LoVo (cell line): ENCODE measurements at places on chromosomes 1 and 21.

- no peak for DNase-seq
Measured at GRCh38 chr21:45517249-45518065, 24.8 kb downstream of the SLC19A1 start.

DNA sequence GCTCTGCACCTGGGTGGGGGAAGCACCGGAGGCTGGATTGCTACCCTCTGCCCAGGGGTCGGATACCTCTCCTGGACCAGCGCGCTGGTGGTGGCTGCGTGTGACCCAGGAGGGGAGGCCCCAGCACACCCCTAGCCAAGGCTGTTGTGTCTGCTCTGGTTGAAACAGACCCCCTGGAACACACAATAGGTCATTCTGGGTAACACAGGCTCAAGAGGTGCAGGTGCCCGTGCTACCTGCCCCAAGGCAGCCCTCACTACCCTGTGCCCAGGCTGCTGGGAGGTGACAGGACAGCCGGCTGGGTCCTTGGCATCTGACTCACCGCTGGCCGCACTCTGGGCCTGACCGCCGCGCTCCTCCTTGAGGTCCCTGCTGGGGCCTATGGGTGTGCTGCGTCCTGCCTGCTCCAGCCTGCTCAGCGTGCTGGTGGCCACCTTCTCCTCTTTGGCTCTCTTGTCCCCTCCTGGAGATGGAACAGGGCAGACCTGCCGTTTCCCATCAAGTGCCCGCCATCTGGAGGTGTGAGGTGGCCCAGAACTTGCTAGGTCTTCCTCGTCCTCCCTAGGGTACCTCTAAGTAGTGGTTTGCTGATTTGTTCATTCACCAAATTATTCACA, 30.0 kb downstream of the ZBTB17 start:
- DNase-seq, result no peak

DNA sequence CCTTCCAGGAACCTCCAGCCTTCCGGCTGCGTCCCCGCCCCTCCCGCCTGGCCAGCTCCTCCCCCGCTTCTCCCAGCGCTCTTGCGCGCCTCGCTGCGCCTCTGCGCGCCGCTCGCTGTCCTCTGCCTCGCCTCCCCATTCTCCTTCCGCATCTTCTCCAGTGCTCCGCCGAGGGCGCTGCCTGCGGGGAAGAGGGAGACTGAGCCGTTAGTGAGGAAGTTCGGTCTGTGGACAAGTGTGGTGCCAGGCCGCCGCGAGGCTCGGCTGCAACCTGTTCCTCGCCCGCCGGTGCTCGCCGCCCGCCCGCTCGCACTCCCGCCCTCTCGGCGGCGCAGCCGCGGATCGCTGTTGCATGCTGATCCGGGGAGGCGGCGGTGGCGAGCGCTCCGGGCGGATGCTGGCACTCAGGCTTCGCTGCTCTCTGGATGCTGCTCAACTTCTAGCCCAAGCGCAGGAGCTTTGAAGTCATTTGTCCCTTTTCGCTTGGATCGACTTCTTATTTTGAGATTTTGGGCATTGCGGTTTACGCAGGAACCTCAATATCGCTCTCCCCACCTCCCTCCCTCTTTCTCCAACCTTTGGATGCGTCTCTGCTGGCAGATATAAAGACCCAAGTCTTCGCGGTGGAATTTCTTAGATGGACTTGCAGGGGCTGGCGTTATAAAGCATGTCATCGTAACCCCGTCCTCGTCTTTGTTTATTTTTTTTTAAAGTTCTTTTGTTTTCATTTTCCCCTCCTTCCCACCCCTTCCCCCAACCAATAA, 614 bp upstream of the CACNA1E start:
- no peak for DNase-seq

DNA sequence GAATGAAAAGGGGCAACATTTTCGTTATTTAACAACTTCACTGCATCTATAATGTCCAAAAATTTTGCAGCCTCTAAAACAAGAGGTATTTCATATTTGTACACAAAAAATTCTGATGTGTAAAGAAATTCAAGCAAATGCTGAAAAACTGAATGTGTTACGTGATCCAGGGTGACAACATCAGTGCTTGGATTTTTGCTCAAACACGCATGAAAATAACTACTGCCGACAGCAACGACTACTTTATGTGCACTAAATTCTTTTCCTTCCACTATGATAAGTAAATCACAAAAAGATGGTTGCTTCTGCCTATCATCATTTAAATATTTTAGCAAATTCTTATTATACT, 53.4 kb upstream of the ASPM start:
- DNase-seq, result no peak

- DNase-seq, result no peak
Measured at GRCh38 chr1:186996816-186997215, 168.1 kb downstream of the PLA2G4A start.

DNA sequence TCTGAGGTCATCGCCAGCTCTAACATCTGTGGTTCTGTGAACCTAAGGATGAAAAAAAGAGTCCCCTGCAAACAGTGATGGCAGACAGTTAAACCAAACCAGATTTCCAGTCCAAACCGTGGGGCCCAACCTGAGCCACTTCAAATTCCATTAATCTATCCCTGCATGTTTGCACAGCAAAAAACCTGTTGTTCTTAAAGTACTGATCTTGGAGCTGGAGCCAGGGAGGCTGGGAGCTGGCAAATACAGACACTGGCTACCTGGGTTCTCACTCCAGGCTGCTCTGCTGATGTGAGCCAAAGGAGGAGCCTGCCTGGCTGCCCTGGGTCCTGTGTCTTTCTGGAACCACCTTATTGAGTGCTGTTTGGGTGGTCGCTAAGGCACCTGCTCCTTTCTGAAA, 16.4 kb downstream of the LDLRAD1 start:
- DNase-seq, result no peak

DNA sequence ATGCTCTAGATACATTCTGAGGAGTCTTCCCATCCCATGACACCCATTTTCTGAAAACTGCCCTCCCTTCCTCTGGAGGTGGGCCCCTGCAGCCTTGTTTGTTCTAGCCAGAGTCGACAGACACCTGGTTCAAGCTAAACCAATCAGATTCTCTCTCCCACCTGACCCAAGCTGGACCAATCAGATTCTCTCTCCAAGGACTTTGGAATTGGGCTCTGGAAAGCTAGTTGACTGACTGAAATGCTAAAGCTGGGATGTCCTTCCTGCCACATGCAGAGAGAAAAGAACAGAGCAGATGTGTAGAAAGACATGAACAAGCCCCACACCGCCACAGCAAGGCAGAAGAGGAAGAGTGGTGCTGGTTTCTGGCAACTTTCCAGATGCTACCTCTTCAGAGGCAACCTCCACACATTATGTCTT, 24.6 kb downstream of the ASAP3 start:
- no peak for DNase-seq

DNA sequence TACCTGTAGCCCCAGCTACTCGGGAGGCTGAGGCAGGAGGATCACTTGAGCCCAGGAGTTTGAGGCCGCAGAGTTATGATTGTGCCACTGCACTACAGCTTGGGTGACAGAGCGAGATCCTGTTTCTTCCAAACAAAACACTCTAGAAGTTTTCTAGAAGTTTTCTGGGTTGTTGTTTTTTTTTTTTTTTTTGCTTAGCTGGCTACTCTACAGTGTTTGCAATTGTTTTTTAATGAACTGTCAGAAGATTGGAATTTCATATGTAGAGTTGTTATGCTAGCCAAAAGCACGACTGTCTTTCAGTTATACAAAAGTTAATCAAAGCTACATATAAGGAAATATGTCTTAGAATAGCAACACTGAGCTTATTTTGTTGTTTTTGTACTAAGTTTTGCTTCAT, 30.9 kb upstream of the NEXN start:
- DNase-seq, result no peak

GRCh38 chr1:159055181-159055641, 21.4 kb downstream of the AIM2 start:
- DNase-seq, result no peak

DNA sequence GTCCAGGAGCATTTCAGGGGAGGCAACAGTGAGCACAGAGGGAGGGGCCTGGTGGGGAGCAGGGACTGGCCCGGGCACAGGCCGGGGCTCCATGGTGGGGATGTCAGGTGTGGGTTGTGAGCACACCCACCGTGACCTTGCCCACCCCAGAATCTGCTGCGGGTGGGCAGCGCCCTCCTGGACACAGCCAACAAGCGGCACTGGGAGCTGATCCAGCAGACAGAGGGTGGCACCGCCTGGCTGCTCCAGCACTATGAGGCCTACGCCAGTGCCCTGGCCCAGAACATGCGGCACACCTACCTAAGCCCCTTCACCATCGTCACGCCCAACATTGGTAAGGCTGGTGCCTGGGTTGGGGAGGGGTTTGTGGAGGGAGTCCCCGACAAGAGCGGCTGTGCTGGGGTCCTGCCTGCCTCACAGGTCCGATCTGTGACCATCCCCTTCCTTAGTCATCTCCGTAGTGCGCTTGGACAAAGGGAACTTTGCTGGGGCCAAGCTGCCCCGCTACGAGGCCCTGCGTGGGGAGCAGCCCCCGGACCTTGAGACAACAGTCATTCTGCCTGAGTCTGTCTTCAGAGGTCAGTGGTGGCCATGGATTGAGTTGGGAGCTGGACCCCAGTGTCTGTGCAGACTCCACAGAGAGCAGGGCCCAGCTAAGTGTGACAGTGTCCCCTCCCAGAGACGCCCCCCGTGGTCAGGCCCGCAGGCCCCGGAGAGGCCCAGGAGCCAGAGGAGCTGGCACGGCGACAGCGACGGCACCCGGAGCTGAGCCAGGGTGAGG, 14.3 kb downstream of the PSRC1 start:
- no peak for DNase-seq

DNA sequence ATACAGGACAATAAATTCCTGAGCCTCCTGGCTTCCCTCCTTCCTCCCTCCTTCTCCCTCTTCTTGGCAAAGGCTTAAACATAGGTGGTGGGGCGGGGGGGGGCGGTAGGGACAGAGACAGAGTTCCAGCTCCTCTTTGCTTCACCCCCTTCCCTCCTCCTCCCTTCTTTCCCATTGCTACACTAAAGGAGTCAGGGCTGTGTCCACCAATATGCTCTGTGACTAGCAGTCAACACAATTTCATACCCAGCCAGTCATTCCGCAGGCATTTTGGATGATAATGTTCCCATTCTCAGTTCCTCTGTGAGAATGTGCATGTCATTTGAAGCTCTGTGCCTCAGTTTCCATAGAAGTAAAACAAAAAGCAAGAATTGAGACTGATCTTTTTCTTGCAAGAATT, 1.7 kb downstream of the LMOD1 start:
- DNase-seq, result no peak

DNA sequence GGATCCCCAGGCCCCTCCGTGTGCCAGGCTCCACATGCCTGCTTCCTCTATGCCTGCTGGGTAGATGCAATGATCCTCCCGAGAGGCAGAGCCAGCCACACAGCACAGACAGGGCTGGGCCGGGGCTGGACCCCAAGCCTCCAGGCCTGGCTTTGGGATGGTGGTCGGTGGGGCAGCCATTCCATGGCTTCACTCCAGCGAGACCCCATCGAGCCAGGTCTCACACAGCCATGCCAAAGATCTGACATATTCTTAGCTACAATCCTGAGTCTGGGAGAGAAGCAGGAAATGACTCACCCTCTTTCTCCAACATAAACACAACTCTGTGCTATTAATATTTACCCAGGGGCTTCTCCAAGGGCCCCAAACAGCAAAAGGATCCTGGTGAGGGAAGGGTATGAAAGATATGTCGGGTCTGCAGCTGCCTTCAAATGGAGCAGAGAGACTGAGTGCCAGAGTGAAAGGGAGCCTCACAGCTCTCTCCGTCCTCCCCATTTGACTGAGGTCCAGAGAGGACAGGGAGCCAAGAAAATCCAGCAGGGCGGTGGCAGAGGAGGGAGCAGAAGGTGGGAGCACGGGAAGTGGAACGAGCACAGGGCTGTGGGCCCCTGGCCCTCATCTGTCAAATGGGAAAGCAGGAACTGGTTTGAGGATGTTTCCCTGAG, 639.5 kb downstream of the MATN1 start:
- peak; percentile 48 for DNase-seq

- peak; percentile 36 for DNase-seq
Measured at GRCh38 chr1:44713321-44713781, 17.6 kb downstream of the RNU5D-1 start.

GRCh38 chr1:30808067-30808662, 50.6 kb upstream of the LAPTM5 start:
- no peak for DNase-seq

- DNase-seq, result no peak
Measured at GRCh38 chr1:89887713-89888112, 66.9 kb downstream of the LRRC8D start.

DNA sequence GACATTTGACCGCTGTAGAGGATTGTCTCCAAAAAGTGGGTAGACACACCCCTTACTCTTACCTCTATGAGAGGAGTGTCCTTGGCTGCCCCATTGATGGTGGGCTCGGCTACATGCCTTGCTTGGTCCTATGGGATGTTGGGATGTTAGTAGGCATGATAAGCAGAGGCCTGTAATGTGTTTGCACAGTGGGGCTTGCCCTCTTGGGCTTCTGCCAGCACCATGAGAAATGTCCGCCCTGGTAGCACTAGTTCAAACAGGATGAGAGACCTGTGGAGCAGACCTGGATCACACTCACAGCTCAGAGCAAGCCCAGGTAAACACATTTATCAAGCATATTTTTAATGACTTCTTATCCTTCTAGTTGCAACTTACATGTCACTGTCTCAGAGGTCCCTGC, 54.2 kb downstream of the SH3GLB1 start:
- DNase-seq, result peak; percentile 40

- no peak for DNase-seq
Measured at GRCh38 chr1:52432807-52433206, 28.4 kb downstream of the PRPF38A start.

DNA sequence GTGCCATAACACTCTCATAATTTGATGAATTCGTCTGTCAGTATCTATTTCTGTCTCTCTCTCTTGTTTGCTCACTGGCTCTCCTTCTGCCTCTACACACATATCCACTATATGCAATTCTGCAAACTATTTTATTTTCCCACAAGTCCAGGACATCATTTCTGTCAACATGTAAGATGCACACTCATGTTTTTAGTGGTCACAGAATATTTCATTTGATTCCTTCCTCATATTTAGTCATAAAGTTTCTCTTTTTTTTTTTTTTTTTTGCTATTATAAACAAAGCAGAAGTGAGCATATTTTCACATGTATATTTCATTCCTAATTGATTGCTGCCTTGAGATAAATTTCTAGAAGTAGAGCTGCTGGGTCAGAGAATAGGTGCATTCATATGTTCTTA, 165.3 kb downstream of the PGBD5 start:
- DNase-seq, result no peak

DNA sequence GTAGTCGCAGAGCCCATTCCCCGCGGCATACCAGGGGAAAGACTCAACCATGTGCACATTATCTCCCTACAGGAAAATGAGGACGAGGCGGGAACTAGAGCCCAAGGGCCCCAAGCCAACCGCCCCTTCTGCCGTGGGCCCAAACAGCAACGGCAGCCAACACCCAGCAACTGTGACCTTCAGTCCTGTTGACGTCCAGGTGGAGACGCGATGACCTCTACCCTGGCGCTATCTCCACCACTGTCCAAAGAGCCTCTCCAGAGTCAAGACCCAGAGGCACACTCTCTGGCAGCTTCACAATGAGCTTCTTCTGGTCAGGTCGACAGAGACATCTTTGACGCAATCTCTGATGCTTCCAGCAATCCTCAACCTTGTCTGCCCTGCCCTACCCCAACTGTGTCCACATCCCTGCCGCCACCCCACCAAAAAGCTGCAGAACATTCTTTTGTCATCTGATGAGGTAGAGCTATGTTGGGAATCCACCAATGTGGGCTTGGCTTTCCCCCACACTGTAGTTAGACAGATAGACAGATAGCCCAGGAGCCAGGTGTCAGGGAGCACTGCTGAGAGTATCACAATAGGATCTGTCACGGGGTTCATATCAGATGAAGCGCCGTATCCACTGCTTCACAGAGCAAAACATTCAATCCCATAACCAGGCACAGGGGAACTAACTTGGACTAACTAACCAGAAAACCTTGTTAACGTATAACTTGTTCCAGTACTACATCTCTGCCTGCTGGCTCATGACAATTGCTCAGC, 37.4 kb upstream of the SRRM1 start:
- no peak for DNase-seq

GRCh38 chr1:86149591-86149990, 7.0 kb downstream of the COL24A1 start:
- no peak for DNase-seq
